ENCODE measurements at places on chromosomes 2 and 18.

- DNase-seq, result no peak
Observed at GRCh38 chr2:56680971-56681631, 497.3 kb downstream of the CCDC85A start.

DNA sequence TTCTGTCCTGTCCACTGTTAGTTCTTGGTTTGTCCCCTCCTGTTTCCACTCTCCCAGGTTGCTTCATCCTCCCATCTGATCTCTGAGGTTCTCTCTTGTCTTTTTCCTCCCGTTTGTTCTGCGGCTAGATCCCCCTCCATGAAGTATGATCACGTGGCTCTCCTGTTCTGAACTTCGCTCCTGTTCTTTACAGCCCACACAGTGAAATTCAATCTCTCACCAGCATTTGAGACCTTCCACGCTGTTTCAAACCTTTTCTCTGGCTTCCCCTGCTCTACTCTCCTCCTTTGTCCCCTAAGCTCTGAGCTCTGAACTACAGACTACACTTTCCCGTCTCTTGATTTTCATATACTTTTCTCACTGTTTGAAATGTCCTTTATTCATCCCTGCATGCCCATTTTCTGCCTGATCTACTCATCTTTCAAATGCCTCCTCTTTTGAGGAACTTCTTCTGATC is 83.5 kb downstream of the OSBPL6 start:
- no peak for DNase-seq

GRCh38 chr2:221241072-221241471 is 331.0 kb downstream of the EPHA4 start:
- no peak for DNase-seq

DNA sequence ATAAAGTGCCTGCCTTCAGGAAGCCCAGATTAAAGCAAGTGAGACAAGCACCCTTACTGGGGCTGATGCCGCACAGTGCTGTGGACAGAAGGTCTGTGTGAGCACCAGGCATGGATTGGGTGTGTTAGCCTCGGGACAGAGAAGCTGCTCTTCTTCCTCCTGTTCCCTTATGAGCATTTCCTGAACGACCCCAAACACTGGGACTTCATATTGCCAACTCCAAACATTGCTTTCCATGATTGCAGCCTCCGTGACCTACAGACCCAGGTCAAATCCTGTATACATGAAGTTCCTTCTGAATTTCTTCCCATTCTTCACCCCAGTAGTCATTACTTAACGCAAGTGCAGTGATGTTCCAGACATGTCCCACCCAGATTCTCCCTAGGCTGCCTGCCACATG is 129.8 kb upstream of the ALKAL2 start:
- no peak for DNase-seq

DNA sequence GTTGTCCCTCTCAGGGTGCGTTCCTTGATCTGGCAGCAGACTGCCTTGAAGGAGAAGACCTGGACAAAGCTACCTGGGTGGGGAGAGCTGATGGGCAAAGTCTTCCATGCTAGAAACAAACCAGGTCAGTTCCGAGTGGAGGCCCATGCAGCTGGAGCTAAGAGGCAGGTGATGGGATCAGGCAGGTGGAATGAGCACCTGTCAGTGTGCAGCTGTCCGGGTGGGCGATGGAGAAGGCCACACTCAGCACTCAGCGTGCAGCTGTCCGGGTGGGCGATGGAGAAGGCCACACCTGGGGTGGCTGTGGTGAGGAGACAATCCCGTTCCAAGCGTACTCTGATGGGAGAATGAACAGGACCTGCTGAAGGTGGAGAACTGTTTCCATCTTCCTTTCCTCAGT is 237.3 kb upstream of the MYT1L start:
- no peak for DNase-seq

DNA sequence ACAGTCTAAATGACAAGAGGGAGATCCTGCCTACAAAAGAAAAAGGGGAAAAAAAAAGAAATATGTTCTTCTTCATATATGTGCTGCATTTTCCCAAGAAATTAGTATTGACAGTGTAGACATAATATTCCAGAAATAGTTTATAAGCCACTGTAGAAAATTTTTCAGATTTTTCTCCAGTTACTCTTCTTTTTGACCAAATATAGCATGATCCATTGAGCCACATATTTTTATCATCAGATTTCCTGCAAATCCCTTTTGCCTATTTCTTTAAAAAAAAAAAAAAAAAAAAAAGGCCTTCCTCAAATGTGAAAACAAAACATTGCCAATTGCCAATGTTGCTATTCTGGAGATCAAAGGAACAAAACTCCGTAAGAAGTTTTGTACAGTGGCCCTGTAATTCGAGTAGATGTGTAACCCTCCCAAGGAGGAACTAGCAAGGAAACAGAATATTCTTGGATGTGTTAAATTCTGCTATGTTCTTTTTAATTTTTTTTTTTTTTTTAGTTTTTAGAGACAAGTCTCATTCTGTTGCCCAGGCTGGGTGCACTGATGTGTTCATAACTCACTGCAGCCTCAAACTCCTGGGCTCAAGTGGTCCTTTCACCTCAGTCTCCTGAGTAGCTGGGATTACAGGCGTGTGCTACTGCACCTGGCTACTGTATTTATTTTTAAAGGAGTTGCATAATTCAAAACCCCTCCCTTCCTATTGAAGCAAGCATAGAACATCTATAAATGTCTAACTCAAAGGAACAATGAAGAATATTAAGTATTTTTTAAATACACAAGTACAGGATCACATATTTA is 12.5 kb upstream of the CABYR start:
- no peak for DNase-seq

DNA sequence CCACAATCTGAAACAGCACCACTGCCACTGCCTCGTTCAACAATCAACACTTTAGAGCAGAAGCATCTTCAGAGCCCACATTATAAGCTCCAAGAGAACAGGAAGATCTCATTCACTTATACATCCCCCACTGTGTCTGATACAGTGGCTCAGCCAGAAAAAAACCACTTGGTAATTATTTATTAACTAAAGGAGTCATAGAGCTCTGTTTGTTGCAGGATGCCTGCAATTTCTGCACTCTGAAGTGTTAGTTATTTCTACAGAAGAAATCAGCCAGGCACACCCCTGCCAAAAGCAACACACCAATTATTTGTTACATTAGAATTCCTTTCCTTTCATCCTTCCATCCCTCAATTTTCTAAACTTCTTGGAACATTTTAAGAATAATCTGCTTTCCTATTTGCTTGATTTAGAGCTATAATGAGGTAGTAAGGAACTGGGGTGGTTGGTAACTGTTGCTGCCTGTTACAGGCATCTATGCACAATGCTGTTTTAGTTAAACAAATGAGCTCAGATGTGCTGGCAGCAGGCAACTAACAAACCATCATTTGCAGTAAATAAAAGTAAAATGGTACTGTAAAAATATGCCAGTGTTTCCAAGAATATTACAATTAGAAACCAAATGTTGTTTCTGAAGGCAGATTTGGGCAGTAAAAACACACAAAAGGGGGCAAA is 59.9 kb downstream of the DYM start:
- DNase-seq, result no peak

- no peak for DNase-seq
Observed at GRCh38 chr2:162838136-162838497, 450 bp downstream of the KCNH7 start.

DNA sequence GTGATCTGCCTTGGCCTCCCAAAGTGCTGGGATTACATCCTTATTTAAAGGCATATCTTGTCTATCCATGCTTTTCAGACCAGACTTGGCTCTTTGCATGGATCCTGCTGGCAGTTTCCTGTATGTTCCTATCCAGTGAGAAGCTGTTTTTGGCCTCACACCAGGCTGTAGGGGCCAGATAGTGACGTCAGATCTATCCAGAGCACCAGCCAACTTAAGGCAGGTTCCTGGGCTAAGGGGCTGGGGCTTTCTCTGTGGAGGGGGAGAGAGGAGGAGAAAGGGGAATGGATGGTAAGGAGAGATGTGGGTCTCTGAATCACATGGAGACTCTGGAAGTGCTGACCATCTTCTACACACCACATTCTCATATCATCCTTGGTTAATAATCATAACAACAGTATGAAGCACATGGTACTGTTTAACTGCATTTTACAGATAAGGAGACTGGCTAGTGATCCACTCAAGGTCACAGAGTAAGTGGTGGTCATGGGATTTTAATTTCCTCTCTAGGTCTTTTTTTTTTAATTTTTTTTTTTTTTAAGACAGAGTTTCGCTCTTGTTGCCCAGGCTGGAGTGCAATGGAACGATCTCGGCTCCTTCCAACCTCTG is 2.0 kb upstream of the FAM117B start:
- DNase-seq, result no peak

DNA sequence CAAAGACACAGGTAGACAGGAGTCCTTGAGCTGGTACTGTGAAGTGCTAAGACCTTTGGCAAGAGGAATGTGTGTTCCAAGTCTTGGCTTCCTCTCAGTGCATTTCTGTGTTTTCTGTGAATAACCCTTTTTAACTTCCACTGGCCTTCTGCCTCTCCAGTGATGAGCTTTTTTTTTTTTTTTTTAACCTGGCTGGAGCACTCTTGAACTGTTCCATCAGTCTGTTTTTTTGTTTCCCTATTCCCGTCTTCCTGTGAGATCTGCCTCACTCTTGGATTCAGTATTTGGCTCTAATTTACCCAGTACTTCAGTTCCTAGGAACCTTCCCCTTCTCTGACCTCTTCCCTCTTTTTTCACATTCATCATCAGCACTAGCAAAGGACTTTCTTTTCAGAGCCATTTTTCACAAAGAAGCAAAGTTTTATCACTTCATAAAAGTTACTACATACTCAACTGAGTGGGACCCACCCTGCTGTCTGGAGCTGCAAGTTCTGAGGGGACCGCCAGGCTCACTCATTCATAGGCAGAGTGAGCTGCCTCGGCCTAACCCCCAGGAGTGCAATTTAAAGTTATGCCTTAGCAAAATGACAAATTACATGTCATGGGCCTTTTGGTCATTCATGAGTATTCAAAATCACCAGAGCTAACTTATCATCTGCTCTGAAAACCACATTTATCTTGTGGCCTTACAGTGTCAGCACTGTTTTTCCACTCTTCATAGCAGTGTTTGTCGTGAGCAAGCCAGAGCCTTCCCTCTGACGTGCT is 126.9 kb upstream of the DAPL1 start:
- DNase-seq, result no peak

GRCh38 chr2:8312221-8312620 is 369.6 kb upstream of the ID2 start:
- no peak for DNase-seq

GRCh38 chr2:45368792-45369191 is 242.3 kb downstream of the SRBD1 start:
- no peak for DNase-seq

DNA sequence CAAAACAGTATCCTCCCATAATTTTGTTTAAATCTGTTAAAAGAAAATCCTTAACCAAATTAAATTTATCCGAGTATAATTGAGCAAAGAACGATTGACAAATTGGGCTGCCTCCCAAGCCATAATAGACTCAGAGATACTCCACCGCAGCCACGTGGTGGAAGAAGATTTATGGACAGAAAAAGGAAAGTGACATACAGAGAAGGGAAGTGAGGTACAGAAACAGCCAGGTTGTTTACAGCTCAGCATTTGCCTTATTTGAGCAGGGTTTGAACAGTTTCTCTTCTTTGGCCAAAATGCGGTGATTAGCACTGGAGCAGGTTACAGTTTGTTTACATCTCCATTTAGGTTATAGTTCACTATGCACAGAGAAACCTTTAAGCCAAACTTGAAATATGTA is 60.8 kb downstream of the KYNU start:
- DNase-seq, result no peak

GRCh38 chr2:182240862-182241371 is 185.9 kb downstream of the PDE1A start:
- DNase-seq, result no peak

DNA sequence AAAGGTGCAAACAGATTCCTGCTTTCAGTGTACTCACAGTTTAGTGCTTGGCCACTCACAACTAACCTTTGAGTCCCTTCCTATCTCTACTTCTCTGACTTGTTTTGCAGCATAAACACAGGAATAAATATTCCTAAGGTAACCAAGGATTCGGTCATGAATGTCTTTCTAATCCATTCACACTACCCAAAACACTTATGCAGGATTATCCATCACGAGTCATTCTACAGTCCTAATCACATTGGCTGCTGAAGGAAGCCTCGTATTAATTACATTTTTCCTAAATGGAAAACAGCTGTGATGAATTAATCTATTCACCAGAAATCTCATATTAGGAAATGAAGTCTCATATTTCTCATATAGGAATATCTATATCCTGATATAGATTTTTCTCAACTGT is 16.3 kb downstream of the RDH14 start:
- no peak for DNase-seq

- DNase-seq, result no peak
Observed at GRCh38 chr18:75504469-75504868, 77.0 kb upstream of the SMIM21 start.

- no peak for DNase-seq
Observed at GRCh38 chr2:195364015-195364965, 292.7 kb upstream of the SLC39A10 start.

- DNase-seq, result no peak
Observed at GRCh38 chr2:174120346-174120745, 128.0 kb downstream of the OLA1 start.

DNA sequence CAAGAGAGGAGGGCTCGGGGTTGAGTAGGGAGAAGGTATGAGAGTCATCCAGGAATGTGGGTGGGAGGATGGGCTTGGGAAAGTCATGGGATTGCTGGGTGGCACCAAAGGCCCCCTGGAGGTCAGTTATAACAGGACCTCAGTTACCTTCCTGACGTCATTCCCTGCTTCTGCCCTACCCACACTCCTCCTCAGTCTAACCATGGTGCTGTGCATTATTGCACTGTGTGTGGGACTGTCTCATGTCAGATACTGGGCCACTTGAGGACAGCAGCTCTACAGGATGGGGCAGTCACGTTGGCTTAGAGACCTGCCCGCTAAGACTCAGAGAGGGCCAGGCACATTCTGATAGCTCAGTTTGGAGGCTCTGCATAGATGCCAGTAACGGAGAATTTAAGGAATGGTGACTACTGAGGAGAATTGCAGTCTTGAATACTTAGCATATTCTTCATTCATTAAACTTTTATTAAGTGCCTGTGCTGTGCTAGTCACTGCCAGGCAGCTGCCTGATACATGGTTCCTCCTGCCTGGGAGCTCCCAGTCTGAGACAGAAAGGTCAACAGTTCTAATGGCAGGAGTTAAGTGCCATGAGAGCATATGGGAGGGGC is 90.5 kb downstream of the LAMA3 start:
- no peak for DNase-seq

GRCh38 chr2:226796840-226797288 is 2.8 kb downstream of the IRS1 start:
- DNase-seq, result no peak

Data from stimulated activated CD8-positive, alpha-beta memory T cell treated with anti-CD3 and anti-CD28 coated beads, Interleukin-7, amount 100 ng/mL, for 24 hours (primary cell).